Memory B cell (primary cell): ENCODE measurements at places on chromosomes 5 and 9.
A peak's percentile ranks its signal among the peaks of the same experiment; 100 is the strongest.

DNA sequence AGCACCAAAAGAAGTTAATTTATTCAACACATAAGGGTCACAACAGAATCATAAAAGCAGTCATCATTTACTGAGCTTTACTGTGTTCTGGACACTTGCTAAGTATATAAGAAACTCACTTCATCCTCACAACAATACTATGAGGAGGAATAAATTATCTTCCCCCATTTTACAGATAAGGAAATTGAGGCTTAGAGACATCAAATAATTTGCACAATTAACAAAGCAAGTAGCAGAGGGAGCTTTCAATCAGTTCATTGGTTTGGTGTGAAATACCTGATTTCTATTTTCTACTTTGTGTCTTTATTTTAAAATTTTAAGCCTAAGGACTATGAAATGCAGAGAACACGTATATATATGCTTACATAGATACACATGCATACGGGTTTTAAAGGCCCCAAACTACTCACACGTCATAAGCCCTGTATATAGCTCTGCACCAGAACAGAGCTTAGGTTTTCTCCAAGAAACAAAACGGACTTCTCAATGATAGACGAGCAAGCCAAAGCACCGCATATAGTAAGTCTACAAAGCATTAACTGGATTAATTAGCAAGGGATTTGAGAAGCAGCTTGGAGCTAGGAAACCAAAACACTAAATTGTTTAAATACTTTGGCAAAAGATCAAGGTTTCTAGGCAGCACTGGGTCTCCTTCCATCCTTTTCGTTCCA is 95.6 kb downstream of the DENND1A start:
- H3K27ac ChIP-seq = no peak overlapping the region
- H3K4me1 ChIP-seq = peaks cover 22% of the 10 kb centered on the region
- no peak for DNase-seq
- H3K36me3 ChIP-seq = peaks cover 23% of the 10 kb centered on the region
- peak overlapping the region; percentile 24 for H3K4me3 ChIP-seq

GRCh38 chr9:124723352-124723751 is 47.8 kb downstream of the NR6A1 start:
- no peak overlapping the region for H3K4me3 ChIP-seq
- H3K36me3 ChIP-seq = no peaks in the 10 kb centered on the region
- no peaks in the 10 kb centered on the region for H3K4me1 ChIP-seq
- H3K27ac ChIP-seq = no peak overlapping the region
- no peaks in the 10 kb centered on the region for H3K27me3 ChIP-seq

DNA sequence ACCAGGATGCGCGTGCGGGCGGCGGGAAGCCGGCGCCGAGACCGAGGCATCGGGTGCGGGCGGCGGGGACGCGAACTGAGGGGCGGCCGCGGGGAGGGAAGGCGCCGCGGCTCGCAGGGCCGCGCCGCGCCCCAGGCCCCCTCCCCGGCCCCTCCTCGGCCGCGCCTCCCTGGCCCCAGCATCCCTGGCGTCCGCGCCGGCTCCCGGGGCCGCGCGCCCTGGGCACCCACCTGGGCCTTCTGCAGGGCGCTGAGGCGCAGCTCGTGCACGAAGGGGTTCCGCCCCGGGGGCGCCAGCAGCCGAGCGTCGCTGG is 324 bp downstream of the LPCAT1 start:
- H3K36me3 ChIP-seq = peaks cover 9% of the 10 kb centered on the region
- H3K27ac ChIP-seq = peak overlapping the region; percentile 25
- DNase-seq = no peak
- no peaks in the 10 kb centered on the region for H3K27me3 ChIP-seq
- H3K4me3 ChIP-seq = peak overlapping the region; percentile 93
- peaks cover 35% of the 10 kb centered on the region for H3K4me1 ChIP-seq

- peaks cover 17% of the 10 kb centered on the region for H3K27me3 ChIP-seq
- H3K27ac ChIP-seq = no peak overlapping the region
- DNase-seq = no peak
Observed at GRCh38 chr9:129458155-129458661, 162.7 kb downstream of the C9orf50 start.

DNA sequence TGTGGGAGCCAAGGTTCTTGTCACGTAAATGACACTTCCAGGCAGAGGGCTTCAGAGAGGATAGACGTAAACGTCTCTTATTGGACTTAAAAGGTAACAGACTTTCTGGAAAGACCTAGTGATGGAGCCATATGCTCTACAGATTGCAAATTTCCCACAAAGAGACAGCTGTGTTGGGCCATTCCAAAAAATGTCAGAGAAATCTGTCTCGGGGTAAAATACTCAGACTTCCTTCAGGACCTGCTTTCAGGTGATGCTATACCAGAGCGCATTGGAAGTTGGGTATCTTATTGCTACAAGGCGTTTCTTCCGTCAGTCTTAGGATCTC is 29.2 kb downstream of the PROP1 start:
- peaks cover 4% of the 10 kb centered on the region for H3K4me1 ChIP-seq
- H3K36me3 ChIP-seq = no peaks in the 10 kb centered on the region
- no peak overlapping the region for H3K4me3 ChIP-seq
- no peak for DNase-seq
- H3K27ac ChIP-seq = no peak overlapping the region
- peaks cover 2% of the 10 kb centered on the region for H3K27me3 ChIP-seq

GRCh38 chr9:6243746-6244145 is 28.1 kb downstream of the IL33 start:
- no peaks in the 10 kb centered on the region for H3K4me1 ChIP-seq
- no peak overlapping the region for H3K27ac ChIP-seq
- H3K36me3 ChIP-seq = no peaks in the 10 kb centered on the region
- H3K27me3 ChIP-seq = peaks cover 12% of the 10 kb centered on the region
- DNase-seq = no peak
